ENCODE measurements at places on chromosomes 2 and 18.

DNA sequence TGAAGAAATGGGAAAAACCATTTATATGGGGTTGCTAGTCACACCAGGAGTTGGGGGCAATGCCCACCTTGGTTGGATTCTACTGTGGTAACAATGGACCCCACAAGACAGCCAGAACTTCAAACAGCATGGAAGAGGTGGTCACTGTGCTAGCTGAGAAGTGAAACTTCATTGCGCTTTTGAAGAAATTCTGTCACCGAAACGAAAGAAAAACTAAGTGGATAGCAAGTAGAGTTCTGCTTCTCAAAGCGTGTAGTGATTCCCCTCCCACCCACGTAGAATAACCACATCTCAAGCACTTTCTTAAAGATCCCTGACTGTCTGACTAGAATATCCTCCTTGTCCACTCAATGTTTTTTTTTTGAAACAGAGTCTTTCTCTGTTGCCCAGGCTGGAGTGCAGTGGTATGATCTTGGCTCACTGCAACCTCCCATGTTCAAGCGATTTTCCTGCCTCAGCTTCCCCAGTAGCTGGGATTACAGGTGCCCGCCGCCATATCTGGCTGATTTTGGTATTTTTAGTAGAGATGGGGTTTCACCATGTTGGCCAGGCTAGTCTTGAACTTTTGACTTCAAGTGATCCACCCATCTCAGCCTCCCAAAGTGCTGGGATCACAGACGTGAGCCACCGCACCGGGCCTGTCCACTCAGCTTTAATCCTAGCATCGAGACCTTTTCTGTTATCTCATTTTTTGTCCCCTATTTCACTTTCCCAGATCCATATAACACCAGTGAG lies 30.1 kb upstream of the CCL20 start:
- DNase-seq, result no peak

- DNase-seq, result no peak
These were observed 387.0 kb upstream of the CDH19 start for GRCh38 chr18:66990909-66991308.

DNA sequence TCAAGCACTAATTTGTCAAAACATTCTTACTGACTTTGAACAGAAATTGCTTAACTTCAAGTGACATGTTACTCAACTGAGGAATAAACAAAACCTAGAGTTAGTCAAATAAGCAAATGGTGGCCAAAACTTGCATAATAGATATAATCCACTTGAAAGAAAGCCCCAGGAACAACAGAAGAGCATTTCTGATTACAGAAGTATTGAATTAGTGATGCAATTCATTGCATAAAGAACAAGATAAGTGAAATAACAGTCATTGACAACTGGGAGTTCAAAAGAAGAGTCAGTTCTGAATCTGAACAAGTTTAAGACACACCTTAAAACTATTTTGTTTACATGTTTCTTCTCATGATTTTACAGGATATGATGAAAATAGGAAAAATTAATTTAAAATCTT lies 30.8 kb downstream of the COBLL1 start:
- DNase-seq, result no peak

- no peak for DNase-seq
These were observed 85.6 kb upstream of the HAAO start for GRCh38 chr2:42877936-42878335.

DNA sequence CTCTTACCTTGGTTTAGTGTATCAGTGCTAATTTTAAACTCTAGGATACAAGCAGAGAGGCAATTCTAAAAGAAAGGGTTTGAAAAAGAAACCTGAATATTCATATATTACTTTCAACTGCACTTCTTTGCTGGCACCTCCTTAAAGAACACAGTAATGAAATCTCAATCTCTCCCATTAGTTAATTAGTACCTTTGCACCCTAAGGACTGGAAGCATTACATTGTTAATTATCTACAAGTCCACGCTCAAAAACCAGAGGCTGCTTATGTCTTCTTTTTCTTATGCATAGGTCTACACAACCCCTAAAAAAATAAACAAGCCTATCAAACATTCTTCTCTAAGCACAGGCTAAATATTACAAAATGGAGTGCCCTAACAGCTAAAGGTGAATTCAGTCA lies 20.2 kb downstream of the EPHA4 start:
- no peak for DNase-seq

- no peak for DNase-seq
These were observed 758 bp downstream of the SCLY start for GRCh38 chr2:238061315-238062202.

DNA sequence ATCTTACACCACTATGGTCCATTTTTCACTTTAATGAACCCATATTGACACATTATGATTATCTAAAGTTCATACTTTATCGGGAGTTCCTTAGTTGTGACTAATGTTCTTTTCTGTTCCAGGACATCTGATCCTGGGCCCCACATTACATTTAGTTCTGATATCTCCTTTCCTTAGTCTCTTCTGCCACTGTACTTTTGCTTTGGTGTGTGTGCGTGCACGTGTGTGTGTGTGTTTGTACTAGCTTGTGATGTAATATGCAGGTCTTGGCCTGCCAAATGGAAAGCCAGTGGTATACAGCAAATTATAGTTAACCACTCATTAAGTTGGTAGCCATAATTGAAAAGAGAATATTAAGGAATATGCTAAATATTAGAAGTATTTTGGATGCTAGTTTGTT lies 88.0 kb downstream of the CDC42EP3 start:
- DNase-seq, result no peak

GRCh38 chr2:230203110-230203676 lies 16.6 kb downstream of the SP110 start:
- DNase-seq, result no peak

GRCh38 chr2:171762879-171763573 lies 75.8 kb downstream of the DYNC1I2 start:
- no peak for DNase-seq

GRCh38 chr2:63444565-63445288 lies 143.6 kb downstream of the WDPCP start:
- DNase-seq, result no peak

DNA sequence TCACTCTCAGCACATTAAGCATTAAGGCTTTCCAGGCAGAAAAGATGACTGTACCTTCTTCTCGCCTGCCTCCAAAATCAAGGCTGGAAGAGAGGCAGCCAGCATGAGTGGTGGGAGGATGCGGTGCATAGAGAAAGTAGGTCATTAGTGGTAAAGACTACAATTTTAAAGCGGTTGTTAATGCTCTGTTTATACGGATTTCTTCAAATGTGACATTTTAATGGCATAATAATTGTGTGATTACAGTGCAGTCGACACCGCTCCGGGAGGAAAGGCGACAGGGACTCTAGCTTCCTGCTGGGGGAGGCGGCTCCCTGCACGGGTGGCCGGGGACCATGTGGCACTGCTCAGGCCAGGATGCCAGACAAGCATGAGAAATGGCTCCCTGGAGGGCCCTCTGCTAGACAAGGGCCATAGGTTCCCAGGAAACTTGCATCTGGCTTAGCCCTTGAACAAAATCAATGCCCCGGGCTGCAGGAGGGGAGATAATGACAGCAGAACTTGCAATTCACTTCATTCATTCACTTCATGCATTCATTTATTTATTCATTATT lies 129.6 kb downstream of the GALNT14 start:
- no peak for DNase-seq
